ENCODE measurements at places on chromosomes 16 and 17.

DNA sequence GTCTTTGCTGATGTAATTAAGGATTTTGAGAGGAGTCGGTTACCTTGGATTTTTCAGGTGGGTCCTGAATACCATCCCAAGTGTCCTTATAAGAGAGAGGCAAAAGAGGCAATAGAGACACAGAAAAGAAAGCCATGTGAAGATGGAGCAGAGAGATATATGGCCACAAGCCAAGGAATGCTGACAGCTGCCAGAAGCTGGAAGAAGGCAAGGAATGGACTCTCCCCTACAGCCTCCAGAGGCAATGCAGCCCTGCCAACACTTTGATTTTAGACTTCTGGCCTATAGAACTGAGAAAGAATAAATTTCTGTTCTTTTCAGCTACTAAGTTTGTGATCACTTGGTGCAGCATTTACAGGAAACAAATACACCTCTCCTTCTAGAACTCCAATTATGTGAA, 8.2 kb upstream of the RNFT1 start:
- DNase-seq, result no peak

DNA sequence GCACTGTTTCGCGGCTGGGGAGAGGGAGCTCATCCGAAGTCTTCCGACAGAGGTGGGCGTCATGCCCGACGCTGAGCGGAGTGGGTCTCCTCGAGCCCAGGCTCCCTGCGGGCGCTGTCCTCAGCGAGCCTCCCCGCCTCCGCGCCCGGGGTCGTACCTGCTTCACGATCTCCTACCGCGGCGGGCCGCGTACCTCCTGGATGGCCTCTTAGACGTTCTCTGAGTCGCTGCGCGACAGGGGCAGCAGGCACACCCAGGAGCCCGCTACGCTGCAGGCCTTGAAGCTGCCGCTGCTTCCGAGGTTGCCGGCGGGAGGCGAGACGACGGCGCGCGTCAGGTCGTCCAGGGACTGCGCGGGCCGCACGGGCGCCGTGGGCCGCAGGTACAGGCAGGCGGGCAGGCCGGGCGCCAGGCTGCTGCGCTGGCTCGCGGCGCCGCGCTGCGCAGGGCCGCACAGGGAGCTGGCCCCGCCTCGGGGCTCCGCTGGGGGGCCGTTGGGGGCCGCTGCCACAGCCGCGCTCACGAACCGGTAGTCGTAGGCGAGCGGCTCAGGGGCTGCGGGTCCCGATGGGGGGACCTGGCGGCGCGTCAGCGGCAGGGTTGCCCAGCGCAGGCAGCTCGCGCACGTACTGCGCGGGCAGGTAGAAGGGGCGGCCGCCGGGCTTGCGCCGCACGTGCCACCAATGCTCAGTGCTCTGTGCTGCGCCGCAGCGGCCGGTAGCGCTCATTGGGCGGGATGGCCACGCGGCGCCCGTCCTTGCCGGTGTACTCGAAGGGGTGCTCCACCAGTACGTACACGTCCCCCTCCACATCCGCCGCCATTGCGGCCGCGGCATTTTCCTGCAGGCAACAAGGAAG, 116.4 kb upstream of the SMURF2 start:
- no peak for DNase-seq

- no peak for DNase-seq
Observed at GRCh38 chr17:30433514-30433913, 43.7 kb upstream of the GOSR1 start.

GRCh38 chr17:46197530-46197929, 4.3 kb upstream of the KANSL1 start:
- no peak for DNase-seq

Measured in T47D (cell line).